Adrenal gland (tissue), 19 donors: ENCODE measurements at places on chromosomes 2 and 18. TPM values are rescaled to one million over a fixed set of nuclear protein-coding genes. Genes with fewer than 3 reads are reported as not detected.

Gene SERPINB12
- not detected for total RNA-seq

Gene RAB6D
- not detected for total RNA-seq

Gene REG1B
- not detected for total RNA-seq

Gene MC4R
- not detected for total RNA-seq

Gene NFATC1
- 12.6 TPM for total RNA-seq

Gene ELOA2
- not detected for total RNA-seq

Gene AGXT
- total RNA-seq = 0.17 TPM

Gene SCN7A
- 8.3 TPM for total RNA-seq

DNA sequence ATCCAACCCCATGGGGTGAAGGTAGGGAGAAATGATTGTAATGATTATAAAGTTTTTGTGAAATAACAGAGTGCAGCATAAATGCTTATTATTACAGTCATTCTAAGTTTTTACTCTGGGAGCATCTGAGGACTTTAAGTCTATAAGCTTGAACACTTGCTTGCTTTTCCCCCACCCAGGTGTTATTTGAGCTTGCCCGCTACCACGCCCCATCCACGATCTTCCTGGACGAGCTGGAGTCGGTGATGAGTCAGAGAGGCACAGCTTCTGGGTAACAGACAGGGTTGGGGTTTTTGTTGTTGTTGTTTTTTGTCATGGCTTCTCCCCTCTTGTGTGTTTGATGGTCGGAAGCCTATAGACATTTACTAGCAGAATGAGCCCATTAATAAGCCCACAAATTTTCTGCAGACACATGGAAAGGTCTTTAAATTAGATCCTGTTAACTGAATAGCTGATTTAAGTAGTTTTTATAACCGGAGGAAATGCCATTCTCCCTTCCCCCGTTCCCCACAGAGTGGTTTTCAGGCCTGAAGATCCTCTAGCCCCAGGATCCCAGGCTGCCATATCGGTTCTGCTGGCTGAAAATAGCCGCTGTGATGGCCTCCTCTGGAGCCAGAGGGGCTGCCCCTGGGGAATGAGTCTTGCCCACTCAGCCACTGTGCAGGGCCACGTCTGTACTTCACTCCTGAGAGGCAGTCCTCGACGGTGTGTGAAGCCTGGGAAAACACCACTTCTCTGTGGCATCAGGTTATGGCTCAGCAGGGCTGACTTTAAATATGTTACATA, 39.9 kb upstream of the ELOA2 start:
- no peak for DNase-seq

- DNase-seq = no peak
Measured at GRCh38 chr2:124534028-124534427, 508.9 kb downstream of the CNTNAP5 start.

GRCh38 chr2:69668598-69668997, 25.1 kb upstream of the AAK1 start:
- no peak for DNase-seq

- DNase-seq = no peak
Measured at GRCh38 chr18:21678859-21679258, 25.7 kb downstream of the ABHD3 start.

- peak; percentile 15 for DNase-seq
Measured at GRCh38 chr18:79816092-79816491, 18.4 kb downstream of the KCNG2 start.

DNA sequence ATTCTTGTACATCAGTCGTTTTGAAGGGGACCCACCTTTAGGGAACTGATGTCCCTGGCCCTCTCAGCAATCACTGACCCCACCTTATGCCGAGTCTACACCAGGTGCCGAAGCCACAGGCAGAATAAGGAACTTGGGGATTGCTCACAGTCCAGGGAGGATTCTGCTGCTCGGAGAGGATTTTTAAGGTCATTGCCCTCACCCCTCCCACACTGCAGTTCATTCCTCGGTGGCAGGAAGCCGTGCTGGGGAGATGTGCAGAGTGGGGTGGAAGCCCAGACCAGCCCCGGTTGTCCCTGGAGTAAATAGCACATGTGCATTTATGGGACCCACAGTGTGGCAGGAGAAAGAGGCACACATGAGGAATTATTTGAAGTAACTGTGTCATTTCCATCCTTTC, 50.4 kb downstream of the PLB1 start:
- DNase-seq = no peak

- peak; percentile 92 for DNase-seq
Measured at GRCh38 chr18:35497370-35498197, at the start of gene INO80C. TSS of gene INO80C (minus strand) at chr18:35497960. CDS start at chr18:35497874, 86 bp downstream.

GRCh38 chr2:120587279-120587996, 148.2 kb upstream of the GLI2 start:
- no peak for DNase-seq

DNA sequence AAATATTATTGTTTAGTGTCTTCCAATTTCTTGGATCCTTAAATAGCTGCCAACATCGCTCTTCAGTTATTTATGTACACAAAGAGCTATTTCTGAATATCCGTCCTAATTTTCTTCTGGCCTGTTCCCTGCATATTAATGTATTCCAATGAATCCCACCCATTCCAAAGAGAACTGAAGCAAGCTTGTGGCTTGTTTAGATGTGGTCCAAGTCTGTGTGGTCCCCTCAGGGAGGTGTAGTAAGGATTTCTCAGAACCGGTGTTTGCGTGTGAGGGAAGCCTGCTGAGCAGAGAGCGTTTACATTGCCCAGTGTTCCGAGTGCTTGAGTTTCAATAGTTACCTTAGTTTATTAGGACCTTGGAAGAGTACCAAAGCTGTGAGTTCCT, 25.1 kb upstream of the IL1R1 start:
- DNase-seq = no peak

GRCh38 chr2:236434593-236434992, 135.0 kb upstream of the ACKR3 start:
- DNase-seq = no peak

- no peak for DNase-seq
Measured at GRCh38 chr2:177629357-177630024, 236.9 kb downstream of the AGPS start.

DNA sequence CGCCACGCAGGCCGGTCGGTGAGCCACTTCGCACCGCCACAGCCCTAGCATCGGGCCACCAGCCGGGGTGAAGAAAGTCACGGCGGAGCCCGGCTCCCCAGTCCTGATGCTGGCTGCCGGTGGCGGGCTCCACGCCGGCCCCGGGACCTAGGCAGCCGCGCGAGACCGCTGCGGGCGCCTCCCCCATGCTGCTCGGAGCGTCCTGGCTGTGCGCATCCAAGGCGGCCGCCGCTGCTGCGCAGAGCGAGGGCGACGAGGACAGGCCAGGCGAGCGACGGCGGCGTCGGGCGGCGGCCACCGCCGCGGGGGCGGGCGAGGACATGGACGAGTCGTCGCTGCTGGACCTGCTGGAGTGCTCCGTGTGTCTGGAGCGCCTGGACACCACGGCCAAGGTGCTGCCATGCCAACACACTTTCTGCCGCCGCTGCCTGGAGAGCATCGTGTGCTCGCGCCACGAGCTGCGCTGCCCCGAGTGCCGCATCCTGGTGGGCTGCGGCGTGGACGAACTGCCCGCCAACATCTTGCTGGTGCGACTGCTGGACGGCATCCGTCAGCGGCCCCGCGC, 433 bp downstream of the SH3RF3 start:
- peak; percentile 51 for DNase-seq

GRCh38 chr2:239711911-239712570, 311.2 kb upstream of the HDAC4 start:
- DNase-seq = no peak

DNA sequence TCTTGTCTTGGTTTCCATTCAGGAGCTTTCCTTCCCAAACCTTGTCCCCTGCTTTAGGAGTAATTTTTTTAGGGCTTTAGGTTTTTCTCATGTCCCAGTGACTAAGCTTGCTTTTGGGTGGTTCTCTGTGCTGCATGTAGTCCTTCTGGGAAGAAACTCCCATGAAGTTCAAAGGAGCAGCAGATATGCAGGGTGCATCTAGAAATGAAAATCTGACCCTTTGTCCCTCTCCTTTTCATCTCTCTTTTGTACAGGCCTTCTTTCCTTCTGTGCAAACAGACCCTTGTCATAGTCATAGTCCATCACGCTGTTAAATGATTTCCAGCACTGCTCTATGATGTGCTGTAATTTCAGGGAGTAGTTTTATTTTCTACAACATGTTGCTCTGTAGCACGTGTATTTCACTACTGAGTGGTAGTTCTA, 20.4 kb downstream of the FMNL2 start:
- no peak for DNase-seq

DNA sequence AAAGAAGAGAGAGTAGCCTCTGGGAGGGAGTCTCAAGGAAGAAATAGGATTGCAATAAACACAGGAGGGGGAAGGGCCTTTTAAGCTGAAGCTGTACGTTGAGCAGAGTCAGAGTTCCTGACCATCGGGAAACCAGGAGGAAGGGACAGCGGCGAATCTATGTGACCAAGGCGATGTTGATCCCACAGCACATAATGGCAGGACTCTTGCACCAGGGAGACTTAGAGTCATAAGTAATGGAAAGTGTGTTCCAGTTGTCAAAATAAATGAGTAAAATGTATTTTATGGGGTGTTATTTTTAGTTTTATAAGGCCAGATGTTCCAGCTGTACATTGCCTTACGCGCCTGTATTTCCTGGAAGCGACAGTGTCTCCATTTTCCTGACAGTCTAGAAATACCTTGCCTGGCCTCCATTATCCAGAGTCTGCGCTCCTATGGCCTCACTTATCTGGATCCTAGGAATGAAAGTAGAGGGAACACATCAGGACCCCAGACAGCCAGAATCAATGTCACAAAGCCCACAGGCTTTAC, 152.8 kb upstream of the COPS8 start:
- DNase-seq = no peak

DNA sequence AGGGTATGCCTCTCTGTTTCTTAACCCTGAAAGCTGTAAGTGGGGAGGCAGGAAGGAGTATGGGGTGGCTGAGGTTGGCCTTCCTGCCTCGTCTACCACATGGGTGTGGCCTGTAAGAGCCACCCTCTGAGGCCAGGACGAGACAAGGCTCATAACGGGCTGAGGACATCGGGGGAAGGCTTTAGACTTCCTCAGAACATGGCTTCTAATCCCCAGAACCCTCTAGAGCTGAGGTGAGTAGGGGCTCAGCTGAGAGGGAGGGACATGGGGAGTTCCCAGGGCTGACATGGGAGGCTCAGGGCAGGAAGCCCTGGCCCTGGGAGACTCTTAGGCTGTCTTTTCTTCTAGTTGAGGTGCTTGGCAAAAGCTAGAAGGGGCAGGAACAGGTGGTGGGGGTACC, 36.7 kb downstream of the EMX1 start:
- no peak for DNase-seq

DNA sequence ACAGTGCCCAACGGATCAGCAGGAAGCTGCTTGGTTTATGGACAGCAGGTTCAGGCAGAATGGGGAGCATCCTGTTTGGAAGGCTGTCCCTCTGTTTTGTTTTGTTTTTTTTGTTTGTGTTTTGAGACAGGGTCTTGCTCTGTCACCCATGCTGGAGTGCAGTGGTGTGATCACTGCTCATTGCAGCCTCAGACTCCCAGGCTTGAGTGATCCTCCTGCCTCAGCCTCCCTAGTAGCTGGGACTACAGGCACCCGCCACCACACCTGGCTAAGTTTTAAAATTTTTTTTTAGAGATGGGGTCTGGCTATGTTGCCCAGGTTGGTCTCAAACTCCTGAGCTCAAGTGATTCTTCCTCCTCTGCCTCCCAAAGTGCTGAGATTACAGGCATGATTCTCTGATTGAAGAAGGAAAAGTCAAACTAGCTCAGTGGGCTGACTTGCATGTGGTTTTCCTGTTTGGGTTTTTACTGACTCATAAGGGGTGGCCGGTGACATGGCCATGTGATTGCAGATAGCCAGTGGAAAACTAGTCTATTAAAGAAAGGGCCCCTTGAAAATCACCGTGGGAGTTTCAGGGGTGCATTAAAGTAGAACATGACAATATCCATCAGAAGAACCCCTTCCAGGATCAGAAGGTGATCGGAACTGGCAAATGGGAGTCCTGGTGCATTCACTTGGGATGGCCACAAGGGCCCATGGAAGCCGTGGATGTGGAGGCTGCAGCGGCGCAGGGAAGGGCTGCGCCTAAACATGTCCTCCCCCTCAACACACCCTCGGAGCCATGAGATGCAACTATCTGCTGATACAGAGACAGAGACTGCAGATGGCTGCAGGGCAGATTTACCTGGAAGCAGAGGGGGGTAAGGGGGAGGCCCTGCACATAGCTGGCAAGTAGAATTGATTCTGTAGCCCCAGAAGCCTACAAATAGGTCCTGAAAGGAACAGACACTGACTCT, 26.5 kb downstream of the AQP12B start:
- no peak for DNase-seq

GRCh38 chr2:946073-946948, 4.3 kb upstream of the SNTG2 start:
- no peak for DNase-seq

- no peak for DNase-seq
Measured at GRCh38 chr2:60958361-60958760, 59.2 kb upstream of the PEX13 start.

DNA sequence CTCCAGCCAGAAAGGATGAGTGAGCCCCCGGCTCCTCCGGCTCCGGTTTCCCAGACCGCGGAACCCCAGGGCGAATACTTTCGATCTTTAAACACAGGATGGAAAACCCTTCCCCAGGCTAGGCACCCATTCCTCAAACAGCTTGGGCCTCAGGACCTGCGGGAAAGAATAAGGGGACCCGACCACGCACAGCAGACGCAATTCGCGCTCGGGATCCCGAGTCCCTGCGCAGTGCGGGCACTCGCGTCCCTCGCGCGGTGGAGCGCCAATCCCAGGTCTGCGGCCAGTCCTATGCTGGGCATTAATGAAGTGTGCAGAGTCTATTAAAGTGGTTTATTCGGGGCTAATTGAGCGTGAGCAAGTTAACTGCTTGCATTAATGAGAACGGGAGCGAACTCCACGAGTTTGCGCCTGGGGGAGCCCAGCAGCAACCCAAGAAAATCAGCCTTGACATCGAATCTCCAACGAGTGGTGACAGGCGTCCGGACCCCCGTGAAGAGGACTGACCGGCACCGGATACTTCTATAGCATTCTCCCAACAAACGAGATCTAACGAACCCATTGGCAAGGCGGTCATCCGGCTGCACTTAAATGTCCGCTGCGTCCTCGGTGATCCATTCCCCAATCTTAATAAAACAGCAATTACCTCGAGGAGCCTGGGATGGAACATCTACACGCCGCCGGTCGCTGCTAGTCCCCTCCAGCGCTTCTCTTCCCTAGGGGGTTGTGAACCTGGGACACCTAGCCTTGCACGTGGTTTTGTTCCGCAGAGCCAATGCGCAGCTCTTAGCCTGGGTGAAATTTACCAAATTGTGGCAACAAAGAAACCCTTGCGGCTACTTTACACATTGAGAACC, 1.6 kb downstream of the OSR1 start:
- DNase-seq = no peak

DNA sequence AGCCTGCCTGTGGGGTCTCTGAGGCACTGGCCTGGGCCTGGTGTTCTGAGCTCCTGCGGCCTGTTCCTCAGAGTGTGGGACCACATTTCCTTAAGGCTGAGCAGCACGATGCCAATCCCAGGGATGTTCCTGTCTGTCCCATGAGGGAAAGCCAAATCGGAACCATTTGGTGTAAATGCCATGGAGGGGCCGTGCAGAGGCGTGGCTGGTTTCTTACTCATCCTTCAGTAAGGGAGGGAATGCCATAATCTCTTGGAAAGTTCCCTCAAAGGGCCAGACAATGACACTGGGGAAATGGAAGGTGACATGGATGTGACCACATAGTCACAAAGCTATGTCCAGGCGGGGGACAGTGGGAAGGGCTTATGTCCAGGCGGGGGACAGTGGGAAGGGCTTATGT, 14.4 kb upstream of the PTMA start:
- no peak for DNase-seq

GRCh38 chr2:205407984-205408383, 274.3 kb upstream of the NRP2 start:
- DNase-seq = no peak
